ENCODE measurements at places on chromosomes 16 and 17.

DNA sequence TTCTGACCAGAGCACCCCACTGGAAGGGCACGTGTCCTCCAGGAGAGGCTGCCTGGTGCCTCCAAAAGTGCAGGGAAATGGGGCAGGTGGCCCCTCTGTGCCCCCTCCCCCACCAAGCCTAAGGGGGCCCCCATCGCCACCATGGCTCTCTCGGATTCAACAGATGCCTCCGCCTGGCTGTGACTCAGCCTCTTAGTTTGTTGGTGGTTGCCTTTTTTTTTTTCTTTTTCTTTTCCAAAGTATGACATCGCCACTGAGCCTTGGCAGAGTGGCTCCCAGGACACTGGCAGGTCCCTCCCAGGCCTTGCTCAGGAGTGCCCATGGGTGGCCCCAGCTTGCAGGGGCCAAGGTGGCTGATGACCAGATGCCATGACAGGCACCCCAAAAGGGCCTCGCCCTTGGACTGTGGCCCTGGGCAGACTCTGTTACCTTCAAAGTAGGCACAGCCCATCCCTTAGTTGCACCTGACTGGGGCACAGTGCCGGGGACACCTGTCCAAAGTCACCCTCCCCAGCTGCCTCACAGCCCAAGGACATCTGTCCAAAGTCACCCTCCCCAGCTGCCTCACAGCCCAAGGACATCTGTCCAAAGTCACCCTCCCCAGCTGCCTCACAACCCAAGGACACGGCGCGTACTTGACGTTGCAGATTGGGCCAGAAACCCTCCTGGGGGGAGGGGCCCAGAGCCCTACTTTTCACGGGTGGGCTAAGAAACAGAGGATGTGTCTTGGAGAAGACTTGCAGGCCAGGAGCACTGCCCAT is 29.6 kb downstream of the NPTX1 start:
- no peak for DNase-seq
- no peak overlapping the region for H3K4me3 ChIP-seq
- H3K27me3 ChIP-seq, result no peaks in the 10 kb centered on the region
- no peaks in the 10 kb centered on the region for H3K4me1 ChIP-seq
- H3K27ac ChIP-seq, result no peak overlapping the region

GRCh38 chr17:13134076-13134475 is 116.2 kb upstream of the ELAC2 start:
- peaks cover 2% of the 10 kb centered on the region for H3K4me1 ChIP-seq
- H3K36me3 ChIP-seq, result no peaks in the 10 kb centered on the region
- no peak for DNase-seq
- no peak overlapping the region for H3K4me3 ChIP-seq
- H3K27me3 ChIP-seq, result no peaks in the 10 kb centered on the region

- no peak overlapping the region for H3K4me3 ChIP-seq
- H3K4me1 ChIP-seq, result peaks cover 1% of the 10 kb centered on the region
- no peak for DNase-seq
These were observed 43.5 kb downstream of the PKD1 start for GRCh38 chr16:2092256-2092620.

- no peak overlapping the region for H3K4me3 ChIP-seq
- DNase-seq, result no peak
- no peak overlapping the region for H3K27ac ChIP-seq
These were observed 6.7 kb upstream of the SBK1 start for GRCh38 chr16:28285649-28286048.

DNA sequence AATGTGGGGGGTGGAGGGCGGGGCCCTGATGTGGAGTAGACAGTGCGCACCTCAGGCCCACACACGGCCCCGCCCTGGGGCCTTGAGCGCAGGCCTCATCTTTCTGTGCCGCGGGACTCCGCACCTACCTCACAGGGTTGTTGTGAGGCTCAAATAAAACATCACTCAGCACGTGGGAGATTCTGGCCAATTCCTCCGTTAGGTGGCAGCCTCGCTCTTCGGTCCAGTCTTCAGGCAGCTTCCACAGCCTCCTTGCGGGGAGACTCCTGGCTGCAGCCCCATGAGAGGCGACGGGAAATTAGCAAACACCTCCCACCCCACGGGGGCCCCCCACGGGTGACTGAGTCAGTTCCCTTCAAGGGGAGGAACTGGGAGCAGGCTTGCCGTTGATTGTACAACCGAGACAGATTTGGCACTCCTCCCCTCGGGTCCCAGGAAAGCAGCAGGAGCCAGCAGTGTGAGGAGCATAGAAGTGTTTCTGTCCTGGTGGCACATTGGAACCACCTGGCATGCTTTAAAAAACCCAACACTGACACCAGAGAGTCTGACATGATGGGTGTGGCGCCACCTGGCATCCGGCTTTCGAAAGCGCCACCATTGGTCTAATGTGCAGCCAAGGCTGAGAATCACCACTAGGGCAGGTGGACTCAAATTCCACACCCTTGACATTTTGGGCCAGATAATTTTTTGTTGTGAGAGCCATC is 7.6 kb downstream of the MRM1 start:
- peak; percentile 78 for DNase-seq
- no peak overlapping the region for H3K4me3 ChIP-seq
- H3K4me1 ChIP-seq, result peaks cover 18% of the 10 kb centered on the region
- H3K27me3 ChIP-seq, result no peaks in the 10 kb centered on the region
- H3K36me3 ChIP-seq, result no peaks in the 10 kb centered on the region

- H3K27me3 ChIP-seq, result no peaks in the 10 kb centered on the region
- peaks cover 10% of the 10 kb centered on the region for H3K4me1 ChIP-seq
- H3K36me3 ChIP-seq, result no peaks in the 10 kb centered on the region
- DNase-seq, result no peak
These were observed 34.4 kb upstream of the HAS3 start for GRCh38 chr16:69071036-69071435.

GRCh38 chr17:49214676-49215360 is 4.3 kb downstream of the ABI3 start:
- no peak overlapping the region for H3K27ac ChIP-seq
- H3K27me3 ChIP-seq, result no peaks in the 10 kb centered on the region
- no peak overlapping the region for H3K4me3 ChIP-seq
- H3K4me1 ChIP-seq, result peaks cover 5% of the 10 kb centered on the region

- H3K4me3 ChIP-seq, result no peak overlapping the region
- DNase-seq, result no peak
- H3K27me3 ChIP-seq, result no peaks in the 10 kb centered on the region
- H3K36me3 ChIP-seq, result peaks cover 25% of the 10 kb centered on the region
- no peaks in the 10 kb centered on the region for H3K4me1 ChIP-seq
These were observed 20.9 kb downstream of the SF3B3 start for GRCh38 chr16:70544548-70544947.

GRCh38 chr16:73015612-73016487 is 32.1 kb downstream of the ZFHX3 start:
- H3K27ac ChIP-seq, result no peak overlapping the region
- no peak for DNase-seq
- no peak overlapping the region for H3K4me3 ChIP-seq
- no peaks in the 10 kb centered on the region for H3K27me3 ChIP-seq

DNA sequence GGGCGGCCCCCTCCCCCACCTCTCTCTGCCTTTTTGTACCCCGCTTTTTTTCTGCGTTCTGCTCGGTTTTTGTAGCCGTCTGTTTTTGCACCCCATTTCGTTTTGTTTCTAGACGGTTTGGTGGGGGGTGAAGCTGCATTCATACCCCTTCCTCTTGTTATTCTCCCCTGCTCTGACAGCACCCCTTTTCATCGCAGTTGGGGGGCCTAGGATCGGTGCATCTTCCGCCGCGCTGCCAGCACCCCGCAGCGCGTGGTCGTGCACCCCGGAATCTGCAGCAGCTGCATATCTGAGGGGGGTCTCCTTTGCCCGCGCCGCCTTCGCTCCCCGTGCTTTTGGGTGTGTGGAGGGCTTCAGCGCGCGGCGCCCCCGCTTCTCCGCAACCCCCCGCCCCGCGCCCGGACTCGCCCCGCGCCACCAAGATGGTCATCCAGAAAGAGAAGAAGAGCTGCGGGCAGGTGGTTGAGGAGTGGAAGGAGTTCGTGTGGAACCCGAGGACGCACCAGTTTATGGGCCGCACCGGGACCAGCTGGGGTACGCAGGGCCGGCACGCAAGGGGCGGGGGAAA is 455 bp downstream of the ATP1B2 start:
- H3K4me3 ChIP-seq, result peak overlapping the region; percentile 19
- no peak overlapping the region for H3K27ac ChIP-seq
- no peak for DNase-seq
- H3K27me3 ChIP-seq, result peaks cover 7% of the 10 kb centered on the region
- H3K36me3 ChIP-seq, result no peaks in the 10 kb centered on the region

GRCh38 chr17:81116704-81117103 is 48.6 kb upstream of the PVALEF start:
- no peaks in the 10 kb centered on the region for H3K36me3 ChIP-seq
- no peaks in the 10 kb centered on the region for H3K4me1 ChIP-seq
- no peak overlapping the region for H3K4me3 ChIP-seq
- no peaks in the 10 kb centered on the region for H3K27me3 ChIP-seq
- H3K27ac ChIP-seq, result no peak overlapping the region

GRCh38 chr16:7303660-7304200 is 28.9 kb upstream of the RBFOX1 start:
- H3K36me3 ChIP-seq, result no peaks in the 10 kb centered on the region
- peaks cover 2% of the 10 kb centered on the region for H3K27me3 ChIP-seq
- H3K4me1 ChIP-seq, result no peaks in the 10 kb centered on the region
- no peak overlapping the region for H3K27ac ChIP-seq

- peaks cover 3% of the 10 kb centered on the region for H3K4me1 ChIP-seq
- no peak for DNase-seq
- no peaks in the 10 kb centered on the region for H3K36me3 ChIP-seq
- H3K27ac ChIP-seq, result no peak overlapping the region
- no peaks in the 10 kb centered on the region for H3K27me3 ChIP-seq
These were observed 12.2 kb downstream of the MLLT6 start for GRCh38 chr17:38717139-38717745.

GRCh38 chr16:84255050-84255810 is 15.4 kb upstream of the KCNG4 start:
- H3K27ac ChIP-seq, result no peak overlapping the region
- H3K27me3 ChIP-seq, result no peaks in the 10 kb centered on the region
- H3K4me3 ChIP-seq, result no peak overlapping the region
- no peaks in the 10 kb centered on the region for H3K4me1 ChIP-seq

GRCh38 chr16:576197-576822 is 6.5 kb downstream of the PIGQ start:
- no peak overlapping the region for H3K4me3 ChIP-seq
- H3K36me3 ChIP-seq, result no peaks in the 10 kb centered on the region
- no peak for DNase-seq
- H3K4me1 ChIP-seq, result no peaks in the 10 kb centered on the region
- H3K27ac ChIP-seq, result no peak overlapping the region
- no peaks in the 10 kb centered on the region for H3K27me3 ChIP-seq

DNA sequence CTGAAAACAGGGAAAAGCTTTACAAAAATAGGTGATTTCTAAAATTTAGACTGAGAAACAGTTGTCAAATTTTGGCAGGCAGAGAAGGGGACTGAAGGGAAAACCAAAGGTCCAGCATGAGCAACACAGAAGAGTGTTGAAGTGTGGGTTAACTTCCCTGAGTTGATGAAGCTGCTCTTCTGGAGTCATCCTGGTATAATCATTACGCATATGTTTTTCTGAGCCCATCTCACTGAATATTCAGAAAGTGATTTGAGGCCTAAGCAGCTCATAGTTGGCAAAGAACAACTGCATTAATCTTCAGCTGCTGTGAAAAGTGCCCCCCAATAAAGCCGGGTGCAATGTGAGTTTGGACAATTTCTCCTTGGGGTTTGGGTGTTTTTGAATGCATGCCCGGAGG is 115.0 kb upstream of the RBBP6 start:
- no peak overlapping the region for H3K4me3 ChIP-seq
- H3K4me1 ChIP-seq, result no peaks in the 10 kb centered on the region
- DNase-seq, result no peak
- no peaks in the 10 kb centered on the region for H3K27me3 ChIP-seq
- no peak overlapping the region for H3K27ac ChIP-seq

DNA sequence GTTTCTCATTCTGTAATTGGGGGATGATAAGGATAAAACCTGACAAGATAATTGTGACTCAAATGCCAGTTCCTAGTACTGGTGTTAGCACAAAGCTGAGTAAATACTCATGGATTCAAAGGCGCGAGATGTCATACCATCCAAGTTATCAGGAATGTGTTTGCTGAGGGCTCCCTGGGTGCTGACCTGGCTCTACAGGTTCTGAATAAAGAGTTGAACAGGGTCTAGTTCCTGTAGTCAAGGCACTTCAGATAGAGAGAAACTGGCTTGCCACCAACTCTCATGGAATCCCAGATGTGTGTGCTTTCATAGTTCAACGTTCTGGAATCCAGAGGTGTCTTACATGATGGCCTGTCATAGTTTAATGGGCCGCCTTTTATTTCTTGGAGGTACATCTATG is 141.6 kb downstream of the PRKCA start:
- H3K27ac ChIP-seq, result no peak overlapping the region
- DNase-seq, result no peak
- H3K4me3 ChIP-seq, result no peak overlapping the region
- no peaks in the 10 kb centered on the region for H3K36me3 ChIP-seq
- no peaks in the 10 kb centered on the region for H3K27me3 ChIP-seq

GRCh38 chr17:72976971-72977770 is 115.3 kb downstream of the SLC39A11 start:
- no peak overlapping the region for H3K27ac ChIP-seq
- no peaks in the 10 kb centered on the region for H3K36me3 ChIP-seq
- no peaks in the 10 kb centered on the region for H3K4me1 ChIP-seq
- peak; percentile 72 for DNase-seq

All from mesendoderm (in vitro differentiated cells).